IPS DF 19.7 (cell line): ENCODE measurements at places on chromosomes 7 and 10.

DNA sequence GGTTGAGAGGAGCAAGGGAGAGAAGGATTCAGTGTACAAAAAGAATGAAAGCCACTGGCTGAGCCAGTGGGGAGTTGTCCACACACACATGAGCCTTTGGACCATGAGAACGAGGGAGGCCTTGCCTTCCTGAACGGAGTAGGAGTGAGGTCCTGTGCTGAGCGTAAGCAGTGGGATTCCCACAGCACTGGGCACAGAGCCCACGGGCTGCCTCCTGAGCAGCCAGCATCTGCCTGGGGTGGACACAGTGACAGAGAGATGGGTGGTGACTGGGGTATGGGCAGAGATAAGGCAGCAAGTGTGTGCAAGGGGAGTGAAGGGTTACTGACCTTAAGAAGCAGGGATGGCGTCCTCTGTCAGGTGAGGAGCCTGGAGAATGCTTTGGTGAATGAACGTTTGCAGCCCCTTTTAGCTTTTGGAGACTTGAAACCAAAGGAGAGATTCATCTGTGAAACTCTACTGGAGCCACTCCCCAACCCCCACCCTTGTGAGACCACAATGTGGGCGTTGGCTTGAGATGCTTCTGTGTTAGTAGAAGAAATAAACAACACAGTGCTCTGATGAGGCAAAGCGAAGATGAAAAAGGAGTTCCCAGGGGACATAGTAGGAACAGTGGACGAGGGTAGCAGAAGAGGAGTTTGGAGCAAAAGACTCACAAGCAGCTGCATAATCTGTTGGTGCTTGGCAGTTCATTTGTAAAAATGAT is 56.5 kb downstream of the FIGNL1 start:
- DNase-seq, result no peak

DNA sequence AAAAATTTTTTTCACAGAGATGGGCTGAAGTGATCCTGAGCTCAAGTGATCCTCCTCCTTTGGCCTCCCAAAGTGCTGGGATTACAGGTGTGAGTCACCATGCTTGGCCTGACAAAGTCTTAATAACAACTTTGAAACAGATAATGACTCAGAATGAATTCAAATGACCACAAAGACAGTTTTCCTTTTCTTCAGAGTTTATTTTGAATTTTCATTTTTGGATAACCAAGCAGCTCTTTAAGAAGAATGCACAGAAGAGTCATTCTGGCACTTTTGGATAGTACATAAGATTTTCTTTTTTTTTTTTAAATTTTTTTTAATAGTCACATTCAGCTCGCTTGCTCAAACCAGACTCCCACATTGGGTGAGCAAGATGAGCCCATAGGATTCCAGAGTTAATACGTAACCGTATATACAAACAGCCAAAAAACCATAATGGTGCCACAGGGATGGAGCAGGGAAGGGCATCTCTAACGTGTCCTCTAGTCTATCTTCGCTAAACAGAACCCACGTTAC is 43.0 kb upstream of the NMT2 start:
- no peak for DNase-seq

DNA sequence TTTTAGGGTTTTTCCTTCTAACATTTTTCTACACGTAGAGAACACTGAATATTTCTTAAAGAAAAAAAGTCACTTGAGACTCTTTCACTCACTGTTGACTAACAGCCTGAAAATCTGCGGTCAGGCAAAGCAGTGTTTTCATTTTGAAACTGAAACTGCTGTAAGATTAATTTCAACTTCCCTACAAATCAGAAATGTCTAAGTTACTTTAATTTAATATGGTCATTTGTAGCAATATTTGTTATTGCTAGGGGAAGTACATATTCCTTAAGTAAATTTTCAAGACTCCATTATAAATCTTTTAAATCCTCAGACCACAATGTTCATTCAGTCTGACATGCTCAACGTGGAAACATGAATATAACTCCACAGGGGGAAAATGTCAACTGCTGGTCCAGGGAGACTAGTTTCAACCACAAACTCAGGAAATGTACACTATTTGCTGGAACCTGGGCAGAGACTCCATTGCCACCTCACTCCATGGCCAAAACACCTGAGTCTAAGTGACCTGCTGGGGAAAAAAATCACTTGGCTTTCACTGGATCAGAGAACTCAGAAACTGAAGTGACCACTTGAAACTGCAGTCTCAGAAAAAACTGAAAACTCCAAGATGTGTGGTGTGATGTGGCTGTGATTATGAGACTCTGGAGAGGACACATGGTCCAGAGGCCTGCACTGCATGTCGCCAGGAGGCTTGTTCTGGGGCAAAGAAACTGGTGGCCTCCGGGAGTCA is 161.2 kb downstream of the TAX1BP1 start:
- no peak for DNase-seq

GRCh38 chr10:120607710-120608703 is 151.0 kb downstream of the PLPP4 start:
- DNase-seq, result no peak

- DNase-seq, result no peak
These were observed 53.0 kb downstream of the SMURF1 start for GRCh38 chr7:99090771-99091542.

DNA sequence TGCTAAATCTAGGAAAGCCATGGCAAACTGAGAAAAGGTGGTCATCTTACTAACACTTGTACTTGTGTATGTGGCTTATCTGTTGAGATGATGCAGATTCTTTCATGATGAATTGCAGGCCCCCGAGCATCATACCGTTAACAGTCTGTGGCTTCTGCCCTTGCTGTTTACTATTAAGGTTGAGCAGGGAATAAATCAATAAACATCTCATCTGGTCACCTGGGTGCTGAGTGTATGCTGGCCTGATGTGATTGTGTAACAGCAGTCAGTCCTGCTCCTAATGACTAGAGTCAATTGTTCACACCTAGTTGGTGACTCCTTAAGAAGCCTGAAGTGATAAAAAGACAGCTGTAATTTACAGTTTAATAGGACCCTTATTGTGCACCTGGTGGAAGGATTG is 8.3 kb upstream of the GNAT3 start:
- DNase-seq, result no peak

DNA sequence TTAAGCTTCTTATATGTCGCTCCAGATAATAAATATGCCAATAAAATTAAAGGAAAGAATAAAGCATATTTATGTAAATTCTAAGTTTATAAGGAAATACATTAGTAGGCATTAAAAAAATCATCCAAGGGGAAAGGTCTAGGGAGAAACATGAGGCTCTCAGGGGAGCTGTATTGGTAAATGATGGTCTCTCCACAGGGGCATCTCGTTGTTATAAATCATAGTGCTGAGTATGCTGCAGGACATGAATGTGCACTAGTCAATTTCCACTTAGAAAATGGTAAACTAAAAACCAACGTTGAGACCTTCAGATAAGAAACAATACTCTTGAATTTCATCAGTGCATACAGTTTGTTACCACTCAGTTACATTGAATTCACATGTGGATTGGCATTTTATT is 194.0 kb upstream of the AHR start:
- DNase-seq, result no peak

DNA sequence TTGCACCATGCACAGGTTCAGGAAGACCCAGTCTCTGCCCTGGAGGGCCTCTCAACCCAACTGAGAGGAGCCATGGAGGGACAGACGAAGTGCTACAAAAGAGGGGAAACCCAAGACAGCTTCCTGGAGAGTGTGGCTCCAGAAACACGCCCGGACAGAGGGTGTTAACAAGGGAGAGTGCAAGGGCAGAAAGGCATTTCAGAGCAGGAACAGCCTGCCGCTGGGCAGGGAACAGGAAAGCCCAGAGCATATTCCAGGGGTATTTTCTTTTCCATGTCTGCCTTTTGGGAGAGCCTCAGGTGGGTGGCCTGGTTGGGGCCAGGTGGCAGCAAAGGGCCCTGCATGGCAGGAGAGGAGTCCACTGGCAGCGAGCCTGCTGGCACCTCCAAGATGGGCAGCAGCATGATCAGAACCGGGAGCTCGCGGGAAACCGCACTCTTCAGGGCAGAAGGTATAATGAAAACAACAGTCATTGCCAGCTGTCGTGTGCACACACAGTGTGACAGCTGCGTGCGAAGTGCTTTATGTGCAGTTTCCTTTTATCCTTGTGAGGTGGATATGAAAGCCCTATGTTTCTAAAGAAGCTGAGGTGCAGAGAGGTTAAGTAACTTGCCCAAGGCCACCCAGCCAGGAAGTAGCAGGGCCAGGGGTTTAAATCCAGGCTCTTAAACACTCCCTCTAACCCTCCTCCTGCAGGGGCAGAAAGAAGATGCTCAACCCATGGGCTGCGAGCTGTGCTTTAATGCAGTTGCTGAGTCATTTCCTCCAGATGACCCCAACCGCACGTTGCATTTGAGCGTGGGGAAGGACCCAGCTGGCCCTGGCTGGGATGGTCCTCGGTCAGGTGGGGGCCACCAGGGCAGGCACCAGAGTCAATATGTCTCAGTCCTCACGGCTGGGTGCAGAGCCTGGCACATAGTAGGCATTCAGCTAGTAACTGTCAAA is 128.6 kb downstream of the OAT start:
- DNase-seq, result no peak

GRCh38 chr10:93030409-93030808 is 30.2 kb upstream of the CYP26C1 start:
- no peak for DNase-seq

GRCh38 chr10:50280049-50280841 is 28.9 kb upstream of the ASAH2 start:
- DNase-seq, result no peak

DNA sequence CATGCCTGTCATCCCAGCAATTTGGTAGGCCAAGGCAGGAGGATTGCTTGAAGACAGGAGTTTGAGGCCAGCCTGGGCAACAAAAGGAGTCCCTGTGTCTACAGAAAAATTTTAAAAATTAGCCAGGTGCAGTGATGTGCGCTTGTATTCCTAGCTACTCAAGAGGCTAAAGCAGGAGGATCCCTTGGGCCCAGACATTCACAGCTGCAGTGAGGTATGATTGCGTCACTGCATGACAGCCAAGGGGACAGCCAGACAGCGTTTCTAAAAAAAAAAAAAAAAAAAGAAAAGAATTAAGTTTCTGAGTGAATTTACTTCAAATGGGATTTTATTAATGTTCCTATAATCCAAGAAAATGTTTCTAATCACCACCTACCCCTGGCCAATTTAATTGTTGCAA is 87.4 kb upstream of the RNF148 start:
- no peak for DNase-seq

GRCh38 chr10:123512901-123513775 is 153.0 kb upstream of the GPR26 start:
- no peak for DNase-seq

DNA sequence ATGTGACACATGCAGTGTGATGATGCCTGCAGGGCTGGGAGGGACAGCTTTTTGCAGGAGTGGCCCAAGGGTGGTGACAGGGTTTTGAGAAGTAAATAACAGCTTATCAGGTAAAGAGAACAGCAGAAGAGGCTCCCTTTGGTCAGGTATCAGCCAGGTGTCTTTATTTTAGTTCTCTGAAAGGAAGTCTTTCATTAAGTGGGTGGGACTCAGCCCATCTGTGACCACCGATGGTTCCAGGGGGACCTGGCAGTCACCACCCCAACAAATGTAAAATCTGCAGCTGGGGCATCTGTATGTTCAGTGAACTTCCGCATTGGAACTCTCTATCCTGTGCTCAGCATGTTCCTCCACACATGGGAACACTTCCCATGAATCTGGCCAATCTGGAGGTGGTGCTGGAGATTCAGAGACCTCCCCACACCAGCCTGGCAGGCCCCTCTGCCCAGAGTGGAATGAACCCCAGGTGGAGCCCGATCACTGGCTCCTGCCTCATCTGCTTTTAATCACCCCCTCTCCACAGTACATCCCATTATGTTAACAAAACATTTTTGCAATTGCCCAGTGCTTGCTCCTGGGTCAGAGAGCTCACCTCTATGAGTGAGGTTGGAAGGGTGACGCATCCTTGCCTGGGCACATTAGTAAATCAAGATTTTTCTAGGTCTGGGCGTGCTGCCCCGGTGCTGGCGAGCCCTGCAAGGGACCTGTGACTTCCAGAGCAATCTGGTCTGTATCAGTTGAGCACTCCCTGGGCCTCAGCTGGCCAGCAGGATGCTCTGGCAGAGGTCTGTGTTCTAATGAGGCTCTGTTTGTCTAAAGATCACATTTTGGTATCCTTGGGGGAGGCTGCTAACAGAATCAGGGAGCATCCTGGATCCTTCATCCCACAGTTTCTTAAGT is 140.4 kb upstream of the GDF10 start:
- DNase-seq, result no peak

DNA sequence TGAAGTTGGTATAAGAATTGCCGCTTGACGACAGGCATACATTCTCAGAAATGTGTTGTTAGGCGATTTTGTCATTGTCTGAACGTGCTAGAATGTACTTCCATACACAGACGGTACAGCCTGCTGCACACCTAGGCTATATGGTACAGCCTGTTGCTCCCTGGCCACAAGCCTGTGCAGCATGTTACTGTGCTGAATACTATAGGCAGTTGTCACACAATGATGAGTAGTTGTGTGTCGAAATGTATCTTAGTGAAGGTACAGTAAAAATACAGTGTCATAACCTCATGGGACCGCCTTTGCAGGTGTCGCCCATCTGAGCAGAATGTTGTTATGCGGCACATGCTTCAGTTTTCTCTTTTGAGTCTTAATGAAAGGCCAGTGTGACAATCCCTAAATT is 66.5 kb downstream of the SHH start:
- no peak for DNase-seq

DNA sequence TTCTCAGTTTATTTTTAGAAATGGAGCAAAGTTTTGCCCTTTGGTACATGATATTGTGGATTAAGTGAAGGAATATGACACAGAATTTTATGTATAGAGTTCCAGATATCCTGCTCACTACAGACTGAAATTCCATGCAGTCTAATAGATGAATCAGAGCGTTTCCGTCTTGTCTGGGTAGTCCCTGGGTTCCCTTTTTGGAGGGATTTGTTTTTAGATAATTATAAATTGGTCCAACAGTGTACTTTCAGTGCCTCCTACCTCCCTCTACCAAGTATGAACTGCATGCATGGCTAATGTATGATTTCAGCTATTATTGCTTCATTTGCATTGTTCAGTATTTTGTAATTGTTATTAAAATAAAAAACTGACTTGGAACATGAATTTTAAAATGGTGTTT is 74.4 kb downstream of the SEPTIN7 start:
- no peak for DNase-seq

GRCh38 chr7:151435971-151436370 is 4.0 kb downstream of the CRYGN start:
- no peak for DNase-seq

- DNase-seq, result no peak
These were observed 120.9 kb upstream of the NAMPT start for GRCh38 chr7:106405697-106406141.

DNA sequence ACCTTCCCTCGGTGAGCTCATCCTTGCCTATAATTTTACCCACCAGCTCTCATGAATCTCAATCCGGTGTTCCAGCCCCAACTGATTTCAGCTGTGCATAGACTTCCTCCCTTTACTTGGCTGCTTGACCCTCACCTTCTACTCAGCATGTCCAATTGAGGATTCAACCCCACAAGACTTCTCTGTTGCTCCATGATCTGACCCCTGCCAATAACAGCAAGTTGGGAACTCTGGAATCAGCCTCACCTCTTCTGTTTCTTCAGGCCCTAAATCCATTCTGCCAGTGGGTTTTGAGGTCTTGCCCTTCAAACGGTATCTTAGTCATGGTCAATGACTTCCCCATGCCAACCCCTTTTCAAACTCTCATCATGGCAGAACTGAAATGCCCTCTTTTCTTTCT is 390.4 kb downstream of the CALN1 start:
- no peak for DNase-seq

- DNase-seq, result no peak
These were observed 125.0 kb downstream of the DNAJB6 start for GRCh38 chr7:157461573-157462418.
